ENCODE measurements at places on chromosomes 1 and 21.
A peak's percentile ranks its signal among the peaks of the same experiment; 100 is the strongest.

GRCh38 chr1:76176000-76176399, 101.5 kb downstream of the ST6GALNAC3 start:
- DNase-seq = no peak

DNA sequence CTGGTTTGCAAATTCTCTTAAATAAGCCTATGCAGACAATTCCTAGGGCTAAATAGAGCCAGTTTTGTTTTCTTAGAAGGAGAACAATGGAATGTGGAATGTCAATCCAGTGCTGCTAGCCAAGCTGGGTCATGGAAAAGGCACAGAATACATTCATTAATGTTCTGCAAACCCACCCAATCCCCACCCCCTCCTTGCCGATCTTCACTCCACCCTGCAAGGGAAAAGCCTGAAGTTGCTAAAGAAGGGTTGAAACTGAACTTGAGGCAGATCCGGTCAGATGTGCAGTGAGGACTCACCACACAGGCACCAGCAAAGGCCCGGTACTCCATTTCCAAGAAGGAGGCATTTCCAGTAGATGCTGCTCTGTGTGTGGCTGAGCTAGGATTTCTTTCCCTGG, 179.6 kb downstream of the PLPP3 start:
- DNase-seq = no peak

- no peak for DNase-seq
These were observed 22.2 kb upstream of the ABL2 start for GRCh38 chr1:179251675-179252074.

- DNase-seq = no peak
These were observed 25.4 kb downstream of the UROD start for GRCh38 chr1:45037456-45037855.

GRCh38 chr1:177310326-177310725, 139.6 kb downstream of the BRINP2 start:
- DNase-seq = no peak

- DNase-seq = no peak
These were observed 109.2 kb downstream of the CSMD2 start for GRCh38 chr1:34055818-34056217.

GRCh38 chr1:29148656-29149491, 25.2 kb upstream of the TMEM200B start:
- DNase-seq = no peak

DNA sequence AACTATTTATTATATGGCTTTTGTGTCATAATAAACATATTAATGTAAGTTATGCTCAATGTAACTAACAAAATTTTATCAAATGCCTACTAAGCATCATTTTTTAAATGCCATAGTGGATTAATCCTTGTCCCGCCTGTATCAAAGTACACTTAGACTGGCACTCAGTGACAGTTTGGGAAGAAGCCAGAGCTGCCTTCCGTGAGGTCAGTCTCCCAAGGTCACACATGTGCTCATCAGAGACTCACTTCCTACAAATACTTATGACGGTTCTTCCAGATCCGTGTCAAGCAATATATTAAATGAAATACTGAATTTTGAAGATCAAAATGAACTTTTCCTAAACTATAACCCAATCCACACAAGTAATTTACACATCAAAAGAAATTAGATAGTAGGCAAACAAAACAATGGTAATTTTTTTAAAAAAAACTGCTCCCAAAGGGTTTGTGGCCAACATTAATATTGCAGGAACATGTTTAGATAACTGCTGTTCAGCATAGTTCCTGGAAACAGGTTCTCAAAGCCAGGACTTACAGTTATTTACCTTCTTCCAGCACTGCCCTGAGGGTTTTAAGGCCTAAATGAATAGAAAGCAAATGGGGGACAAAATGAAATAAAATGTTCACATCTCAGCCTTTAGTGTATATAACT, 27.2 kb downstream of the WLS start:
- no peak for DNase-seq

DNA sequence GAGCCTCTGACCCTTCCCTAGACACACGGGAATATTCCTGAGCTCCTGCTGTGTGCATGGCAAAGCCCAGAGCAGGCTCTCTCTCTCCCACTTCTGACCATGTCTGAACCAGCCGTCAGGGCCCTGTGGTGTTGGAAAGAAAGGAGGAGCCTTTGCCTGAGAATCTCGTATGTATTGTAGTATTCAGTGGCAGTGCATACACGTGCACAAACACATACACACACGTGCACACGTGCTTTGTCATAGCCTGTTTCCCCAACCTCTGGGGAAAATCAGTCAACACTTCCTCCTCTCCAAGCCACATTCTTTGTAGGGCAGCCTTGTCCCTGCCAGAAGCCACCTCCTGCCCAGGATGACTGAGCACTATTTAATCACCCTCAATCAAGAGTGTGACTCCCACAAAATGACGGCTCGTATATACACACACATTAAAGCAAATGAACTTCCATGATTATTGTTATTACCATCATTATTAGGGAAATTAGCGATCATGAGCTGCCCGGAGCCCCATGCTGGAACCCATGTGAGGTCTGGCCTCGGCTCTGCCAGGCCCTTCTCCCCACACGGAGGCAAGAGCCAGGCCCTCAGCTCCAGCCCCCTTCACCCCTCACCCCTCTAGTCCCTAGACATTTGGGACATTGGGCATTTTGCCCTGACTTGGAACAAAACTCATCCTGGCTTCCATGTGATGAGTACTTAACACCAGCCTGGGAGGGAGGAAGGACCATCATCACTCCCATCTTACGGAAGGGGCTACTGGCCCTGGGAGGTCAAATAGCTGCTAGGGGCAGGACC, 331.9 kb downstream of the NPHP4 start:
- no peak for DNase-seq

GRCh38 chr1:160578175-160578524, 1.1 kb downstream of the CD84 start:
- no peak for DNase-seq

DNA sequence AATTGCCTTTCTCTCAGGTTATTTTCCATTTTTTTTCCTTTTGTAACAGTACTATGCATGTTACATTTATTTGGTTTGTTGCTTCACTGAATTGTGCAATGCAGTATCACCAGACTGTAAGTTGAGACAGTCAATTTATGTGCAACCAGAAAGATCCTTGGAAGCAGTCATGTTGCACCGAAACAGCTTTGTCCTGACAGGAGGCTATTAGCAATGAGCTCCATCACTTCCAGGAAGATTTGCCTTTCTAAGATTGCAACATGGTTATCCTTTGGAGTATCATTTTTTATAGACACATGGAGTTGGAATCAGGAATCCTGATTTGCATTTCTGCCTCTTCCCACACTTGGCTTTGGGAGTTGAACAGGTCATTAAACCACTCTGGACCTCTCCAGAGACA, 84.5 kb upstream of the ST6GALNAC5 start:
- no peak for DNase-seq

DNA sequence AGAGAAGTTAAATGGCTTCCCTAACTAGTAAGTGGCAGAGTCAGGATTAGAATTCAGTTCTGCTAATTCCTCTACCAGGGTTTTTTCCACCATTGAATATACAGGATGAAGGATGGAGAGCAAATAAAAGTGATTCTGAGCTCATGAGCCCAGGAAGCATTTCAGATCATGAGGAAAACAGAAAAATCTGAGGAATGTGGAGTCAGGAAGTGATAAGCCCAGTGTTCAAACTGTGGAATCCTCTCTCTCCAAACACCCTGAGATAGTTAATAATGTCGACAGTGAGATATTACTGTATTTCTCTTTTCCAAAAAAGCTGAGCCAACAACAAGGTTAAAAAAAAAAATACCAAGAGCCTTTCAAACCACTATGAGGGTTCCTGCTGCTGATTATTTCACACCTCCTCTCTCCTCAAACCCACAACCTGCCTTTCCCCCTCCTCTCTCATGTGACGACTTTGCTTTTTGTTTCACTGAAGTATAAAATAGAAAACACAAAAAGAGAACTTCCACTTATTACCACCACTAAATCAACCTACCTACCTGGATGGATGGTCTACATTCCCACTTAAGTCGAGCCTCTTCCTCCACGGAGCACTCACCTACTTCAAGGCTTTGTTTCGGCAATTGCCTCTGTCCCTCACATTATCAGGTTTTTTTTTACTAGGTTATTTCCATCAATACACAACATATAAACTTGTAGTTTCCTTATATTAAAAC, 8.9 kb downstream of the SLAMF1 start:
- DNase-seq = no peak

GRCh38 chr1:193402977-193403376, 216.6 kb upstream of the B3GALT2 start:
- DNase-seq = no peak

- DNase-seq = no peak
These were observed 15.0 kb upstream of the LEMD1 start for GRCh38 chr1:205436776-205437410.

DNA sequence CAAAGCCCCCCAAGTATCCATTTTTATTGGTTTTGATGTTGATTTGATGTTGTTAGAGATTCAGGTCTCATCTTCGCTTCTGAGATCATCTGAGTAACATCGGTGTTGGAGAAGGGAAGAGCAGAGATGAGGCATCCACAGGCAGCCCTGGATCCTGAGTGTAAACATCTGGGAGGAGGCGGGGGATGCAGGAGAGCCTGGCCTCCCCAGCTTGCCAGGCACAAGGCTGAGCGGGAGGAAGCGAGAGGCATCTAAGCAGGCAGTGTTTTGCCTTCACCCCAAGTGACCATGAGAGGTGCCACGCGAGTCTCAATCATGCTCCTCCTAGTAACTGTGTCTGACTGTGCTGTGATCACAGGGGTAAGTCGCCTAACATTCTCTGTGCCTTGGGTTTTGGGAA, at the start of gene PROK1:
Gene PROK1 (plus strand): TSS at position 221 of the 400 bp plus-strand sequence. CDS start 68 bp downstream, at position 289.
- DNase-seq = no peak

- no peak for DNase-seq
These were observed 120.4 kb downstream of the EDEM3 start for GRCh38 chr1:184634296-184634695.

DNA sequence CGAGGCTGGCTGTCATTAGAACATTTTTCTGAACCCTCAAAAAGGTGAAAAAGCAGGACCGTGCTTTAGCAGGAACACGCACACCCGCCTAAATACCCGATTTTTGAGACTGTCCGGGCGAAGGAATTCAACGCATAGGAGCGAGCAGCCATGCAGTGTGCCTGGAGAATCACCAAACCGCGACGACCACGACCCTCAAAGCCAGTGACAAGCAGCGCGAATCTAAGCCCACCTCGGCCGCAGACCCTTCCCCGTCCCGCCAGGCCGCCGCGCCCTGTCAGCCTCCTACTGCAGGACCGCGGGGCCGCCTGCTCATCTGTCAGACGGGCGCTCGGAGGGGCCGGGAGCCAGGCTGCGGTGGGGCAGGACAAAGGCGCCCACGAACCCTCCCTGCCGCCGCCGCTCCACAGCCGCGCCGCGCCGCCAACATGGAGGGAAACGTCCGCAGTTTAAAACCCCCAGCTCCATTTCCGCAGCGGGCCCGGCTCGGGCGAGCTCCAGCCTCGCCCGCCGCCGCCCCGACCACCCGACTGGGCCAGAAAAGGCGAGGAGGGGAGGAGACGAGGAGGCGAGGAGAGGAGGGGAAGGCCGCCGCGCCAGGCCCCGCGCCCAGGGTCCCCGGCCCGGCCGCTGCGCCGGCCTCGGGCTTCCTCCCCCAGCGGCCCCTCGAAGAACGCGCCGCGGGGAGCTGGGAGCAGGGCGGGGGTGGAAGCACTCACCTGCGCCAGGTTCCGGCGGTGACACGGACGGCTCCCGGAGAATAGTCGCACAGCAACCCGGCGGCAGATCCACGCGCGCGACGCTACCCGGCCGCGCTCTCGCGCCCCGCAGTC, at the start of gene LBR:
Gene LBR (minus strand): TSS at position 804 of the 833 bp plus-strand sequence. CDS start 3,963 bp downstream, outside the sequence.
- DNase-seq = peak; percentile 22

- DNase-seq = no peak
These were observed 301.0 kb downstream of the LMO4 start for GRCh38 chr1:87629673-87630072.

DNA sequence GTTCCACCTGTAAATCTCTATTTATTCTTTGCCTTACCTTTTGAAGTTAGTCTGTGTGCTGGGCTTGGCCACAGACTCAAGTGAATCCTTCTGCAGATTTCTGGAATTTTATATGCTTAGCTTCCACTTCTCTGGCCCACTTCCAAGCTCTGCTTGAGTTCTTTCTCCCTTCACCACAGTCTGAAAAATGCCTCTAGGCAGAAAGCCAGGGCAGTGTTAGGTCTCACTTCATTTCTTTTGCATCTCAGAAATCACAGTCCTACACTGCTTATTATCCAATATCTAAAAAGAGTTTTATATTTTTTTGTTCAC, 48.9 kb downstream of the INKA2 start:
- DNase-seq = no peak

- DNase-seq = no peak
These were observed 14.1 kb downstream of the SYNJ1 start for GRCh38 chr21:32713726-32714125.

- peak; percentile 30 for DNase-seq
These were observed 53.1 kb downstream of the DOP1B start for GRCh38 chr21:36209626-36210171.

GRCh38 chr1:1020000-1020404, at the start of gene AGRN:
TSS of gene AGRN (plus strand) at chr1:1020120. CDS start at chr1:1020173, 53 bp downstream.
- no peak for DNase-seq

DNA sequence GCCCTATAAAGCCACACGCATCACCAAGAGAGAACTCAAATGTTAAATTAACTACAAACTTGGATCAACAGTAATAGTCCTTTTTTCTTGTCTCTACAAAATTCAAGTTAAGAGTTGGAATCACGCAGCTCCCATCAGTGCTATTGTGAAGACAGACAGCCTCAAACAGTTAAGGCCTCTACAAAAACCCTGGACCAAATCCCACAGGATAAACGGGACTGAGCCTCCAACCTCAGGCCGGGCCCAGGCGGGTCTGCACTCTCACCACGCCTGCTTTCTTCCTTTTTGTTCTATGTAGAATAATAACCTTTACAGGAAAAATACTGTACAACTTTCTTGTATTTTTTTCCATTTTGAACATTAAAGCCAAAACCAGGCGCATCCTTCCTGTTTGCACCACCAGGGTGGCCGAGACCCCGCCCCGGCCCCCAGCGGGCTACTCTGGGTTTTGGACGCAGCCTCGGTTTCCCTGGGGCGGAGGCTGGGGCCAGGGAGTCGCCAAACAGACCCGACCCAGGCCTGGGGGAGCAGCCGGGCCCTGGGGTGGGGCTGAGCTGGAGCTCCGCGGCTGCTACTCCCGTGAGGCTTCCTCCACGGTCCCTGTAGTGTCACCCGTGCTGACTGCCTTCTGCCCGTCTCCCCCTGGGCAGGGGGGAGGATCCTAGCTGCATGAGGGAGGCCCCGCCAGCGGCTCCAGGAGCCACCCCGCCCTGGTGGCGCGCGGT, 158.4 kb downstream of the CASZ1 start:
- DNase-seq = no peak

- DNase-seq = no peak
These were observed 32.2 kb upstream of the SAMD13 start for GRCh38 chr1:84269306-84269705.

- DNase-seq = no peak
These were observed 102.1 kb upstream of the ZC3H12A start for GRCh38 chr1:37372302-37372701.

DNA sequence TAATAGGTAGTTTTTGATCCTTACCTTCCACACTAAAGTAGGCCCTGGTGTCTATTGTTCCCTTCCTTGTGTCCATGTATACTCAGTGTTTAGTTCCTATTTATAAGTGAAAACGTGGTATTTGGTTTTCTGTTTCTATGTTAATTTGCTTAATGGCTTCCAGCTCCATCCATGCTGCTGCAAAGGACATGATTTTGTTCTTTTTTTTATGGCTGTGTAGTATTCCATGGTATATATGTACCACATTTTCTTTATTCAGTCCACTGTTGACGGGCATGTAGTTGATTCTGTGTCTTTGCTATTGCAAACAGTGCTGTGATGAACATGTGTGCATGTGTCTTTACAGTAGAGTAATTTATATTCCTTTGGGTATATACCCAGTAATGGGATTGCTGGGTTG, 20.8 kb downstream of the PRCC start:
- no peak for DNase-seq

- DNase-seq = no peak
These were observed 16.7 kb downstream of the COL8A2 start for GRCh38 chr1:36108314-36108713.
